Retinal pigment epithelial cell (primary cell): ENCODE measurements at places on chromosomes 4 and X.

- DNase-seq, result no peak
Measured at GRCh38 chrX:108735679-108736508, 469 bp downstream of the IRS4 start.

- DNase-seq, result no peak
Measured at GRCh38 chr4:98262431-98262830, 1.2 kb downstream of the RAP1GDS1 start.

DNA sequence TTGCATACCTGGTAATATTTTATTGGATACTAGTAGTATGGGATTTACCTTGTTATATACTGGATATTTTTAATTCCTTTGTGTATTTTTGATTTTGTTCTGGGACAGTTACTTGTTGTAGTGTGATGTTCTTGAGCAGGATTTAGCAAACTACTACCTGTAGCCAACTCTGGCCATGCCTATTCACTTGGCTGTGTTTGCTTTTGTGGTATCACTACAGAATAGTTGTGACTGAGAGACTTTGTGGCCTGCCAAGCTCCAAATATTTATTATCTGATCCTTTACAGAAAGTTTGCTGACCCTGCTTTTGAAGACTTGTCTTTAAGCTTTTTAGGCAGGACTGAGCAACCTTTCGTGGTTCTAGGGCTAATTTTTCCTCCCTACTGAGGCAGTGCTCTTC, 17.8 kb downstream of the ZCCHC4 start:
- no peak for DNase-seq

GRCh38 chr4:87414816-87415215, 7.6 kb upstream of the NUDT9 start:
- DNase-seq, result no peak

GRCh38 chrX:9906919-9907318, 60.2 kb upstream of the CLDN34 start:
- no peak for DNase-seq

DNA sequence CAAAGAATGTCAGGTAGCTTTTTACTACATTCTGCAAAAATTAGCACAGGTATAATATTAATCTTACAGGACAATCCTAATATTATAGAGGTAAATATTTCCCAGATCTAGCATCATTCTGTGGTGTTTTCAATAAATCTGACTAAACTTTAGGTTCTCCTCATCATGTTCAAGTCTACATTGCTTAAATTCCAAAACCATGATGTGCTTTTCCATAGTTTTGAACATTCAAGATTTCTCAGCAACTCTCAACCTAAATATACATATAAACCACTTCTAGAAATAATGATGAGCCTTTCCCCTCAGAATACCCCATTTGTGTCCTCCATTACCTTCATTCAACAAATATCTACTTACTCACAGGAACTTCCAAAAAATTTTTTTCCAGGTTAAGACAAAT, 23.1 kb downstream of the EIF4E start:
- DNase-seq, result no peak

- no peak for DNase-seq
Measured at GRCh38 chr4:140556372-140557085, 12.2 kb downstream of the UCP1 start.
